CD4-positive, alpha-beta T cell treated with Interleukin-6 for 4 hours (primary cell): ENCODE measurements at places on chromosomes 4 and X.
A peak's percentile ranks its signal among the peaks of the same experiment; 100 is the strongest.

DNA sequence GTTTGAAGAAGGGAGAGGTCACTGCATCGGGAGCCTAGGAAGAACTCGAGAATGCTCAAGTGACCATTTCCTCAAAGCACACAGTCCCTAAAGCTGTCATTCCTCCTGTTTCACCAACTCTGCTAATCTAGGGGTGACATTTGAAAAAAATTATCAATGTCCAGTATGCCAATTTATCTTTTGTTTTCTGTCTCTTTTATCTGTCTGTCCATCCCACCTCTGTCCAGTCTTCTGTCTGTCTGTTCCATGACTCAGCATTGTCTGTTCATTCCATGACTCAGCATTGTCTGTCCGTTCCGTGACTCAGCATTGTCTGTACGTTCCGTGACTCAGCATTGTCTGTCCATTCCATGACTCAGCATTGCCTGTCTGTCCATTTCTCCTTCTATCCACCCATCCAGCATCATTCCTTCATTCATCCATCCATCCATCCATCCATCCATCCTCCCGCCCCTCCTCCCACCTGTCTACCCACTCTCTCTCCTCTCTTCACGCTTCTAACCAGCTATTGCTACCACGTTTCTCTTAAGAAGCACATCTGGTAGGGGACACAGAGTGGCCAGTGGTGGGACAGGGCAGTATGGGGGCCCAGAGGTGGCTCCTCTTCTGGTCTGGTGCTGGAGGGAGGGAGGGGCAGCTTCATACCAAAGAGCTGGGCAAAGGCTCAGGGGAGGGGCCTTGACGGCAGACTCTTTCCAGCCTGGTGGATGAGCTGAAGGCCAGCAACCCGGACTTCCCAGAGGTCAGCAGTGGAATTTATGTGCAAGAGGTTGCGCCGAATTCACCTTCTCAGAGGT is 34.1 kb downstream of the HTRA3 start:
- DNase-seq, result no peak

DNA sequence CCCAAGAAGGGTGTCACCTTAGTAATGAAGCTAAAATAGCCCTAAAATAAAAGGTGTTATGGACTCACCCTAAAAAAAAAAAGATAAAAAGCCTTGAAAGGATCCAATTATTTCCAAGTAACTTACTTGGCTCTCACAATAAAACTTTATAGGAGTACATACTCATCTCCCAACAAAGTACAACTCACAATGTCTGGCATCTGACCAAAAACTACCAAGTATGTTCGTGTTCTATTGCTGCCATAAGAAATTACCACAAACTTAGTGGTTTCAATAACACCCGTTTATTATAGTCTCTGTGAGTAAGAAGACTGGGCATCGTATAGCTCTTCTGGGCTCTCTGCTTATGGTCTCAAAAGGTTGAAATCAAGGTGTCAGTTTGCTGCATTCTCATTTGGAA is 51.0 kb downstream of the BEX1 start:
- DNase-seq, result no peak

DNA sequence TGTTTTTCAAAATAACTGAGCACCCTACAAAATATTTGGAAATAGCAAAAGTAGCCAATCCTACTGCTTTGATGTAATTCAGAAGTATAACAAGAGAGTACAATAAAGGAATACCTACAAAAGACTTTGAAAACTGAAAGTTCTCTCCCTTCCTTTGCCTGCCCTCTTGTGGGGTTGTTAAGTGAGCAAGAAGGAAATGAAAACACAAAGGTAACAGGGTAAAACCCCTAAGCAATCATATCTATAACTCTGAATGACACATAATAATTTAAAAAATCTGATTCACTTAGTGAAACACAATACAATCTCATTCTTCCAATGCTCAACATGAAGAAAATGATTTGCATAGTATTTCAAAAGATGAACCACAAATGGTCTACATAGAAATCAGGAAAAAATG is 98.2 kb downstream of the FRYL start:
- DNase-seq, result peak; percentile 34

DNA sequence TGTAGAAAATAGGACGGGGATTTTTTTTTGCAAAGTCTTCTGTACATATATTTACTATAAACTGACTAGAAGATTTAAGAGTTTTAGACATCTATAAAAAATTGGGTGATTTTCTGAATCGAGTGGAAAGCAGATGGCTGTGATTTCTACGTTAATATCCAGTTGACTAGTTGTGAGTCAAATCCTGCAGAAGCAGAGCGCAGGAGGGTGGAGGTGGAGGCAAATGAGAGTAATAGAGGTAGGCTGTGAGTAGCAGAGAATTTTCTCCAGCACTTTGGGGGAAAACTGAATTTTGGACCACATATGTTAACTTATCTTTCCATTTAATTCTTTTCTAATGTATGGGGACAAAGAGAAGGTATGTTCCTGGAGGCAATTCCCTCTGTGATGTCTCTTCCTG is 82.1 kb upstream of the SOX3 start:
- no peak for DNase-seq

GRCh38 chr4:139767168-139767567 is 101.5 kb downstream of the MGST2 start:
- no peak for DNase-seq

DNA sequence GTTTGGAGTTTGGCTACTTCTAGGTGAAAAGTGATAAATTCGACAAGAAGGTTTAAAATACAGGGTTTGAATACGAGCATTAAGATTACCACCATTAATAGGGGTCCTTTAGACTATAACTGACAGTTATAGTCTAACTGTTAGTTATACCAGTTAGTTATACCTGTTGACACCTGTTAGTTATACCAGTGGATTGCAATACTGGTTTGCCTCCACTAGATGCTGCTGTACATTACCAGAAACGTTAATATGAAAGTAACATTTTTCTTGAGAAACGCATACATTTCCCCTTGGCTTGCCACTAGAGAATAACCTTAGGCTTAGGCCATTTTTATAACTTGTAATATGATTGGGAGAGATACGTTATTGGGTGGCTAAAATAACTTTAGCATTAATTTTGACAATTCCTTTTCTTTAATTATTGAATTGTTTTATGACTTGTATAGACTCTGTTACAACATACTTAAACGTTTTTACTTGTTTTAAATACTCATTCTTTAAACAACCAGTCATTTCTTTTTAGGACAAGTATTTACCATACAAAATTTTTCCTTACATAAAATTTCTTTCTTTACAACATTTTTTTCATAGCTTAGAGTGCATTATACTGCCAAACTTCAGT is 911.2 kb downstream of the FSTL5 start:
- DNase-seq, result no peak

- DNase-seq, result no peak
Measured at GRCh38 chr4:18508786-18509185, 487.2 kb upstream of the LCORL start.

DNA sequence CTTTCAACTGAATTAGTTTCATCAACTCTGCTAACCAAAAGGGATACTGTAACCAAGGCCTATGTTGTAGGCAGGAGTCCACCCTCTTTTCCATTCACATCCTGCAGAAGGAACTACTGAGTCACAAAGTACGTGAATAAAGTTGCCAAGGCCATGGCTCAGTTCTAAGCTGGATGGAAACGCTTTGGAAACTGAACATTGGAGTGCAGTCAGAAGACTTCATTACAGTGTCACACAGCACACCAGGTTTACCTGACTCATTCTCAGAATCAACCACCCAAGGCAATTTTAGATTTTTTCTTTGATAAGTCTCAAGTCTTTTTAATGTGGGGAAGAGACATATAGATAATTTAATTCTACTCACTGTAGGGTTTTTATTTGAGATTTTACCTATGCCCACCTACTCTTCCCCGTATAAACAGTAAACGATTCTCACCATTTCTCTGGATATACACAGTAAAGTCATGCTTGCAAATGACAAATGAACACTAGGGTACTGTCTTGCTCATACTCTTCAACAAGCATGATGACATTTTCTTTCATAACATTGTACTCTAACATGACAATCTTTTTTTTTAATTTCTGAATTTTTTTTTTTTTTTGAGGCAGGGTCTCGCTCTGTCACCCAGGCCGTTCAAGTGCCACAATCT is 58.9 kb upstream of the RBM47 start:
- DNase-seq, result no peak

GRCh38 chrX:18649498-18649951 is 22.4 kb downstream of the RS1 start:
- no peak for DNase-seq

DNA sequence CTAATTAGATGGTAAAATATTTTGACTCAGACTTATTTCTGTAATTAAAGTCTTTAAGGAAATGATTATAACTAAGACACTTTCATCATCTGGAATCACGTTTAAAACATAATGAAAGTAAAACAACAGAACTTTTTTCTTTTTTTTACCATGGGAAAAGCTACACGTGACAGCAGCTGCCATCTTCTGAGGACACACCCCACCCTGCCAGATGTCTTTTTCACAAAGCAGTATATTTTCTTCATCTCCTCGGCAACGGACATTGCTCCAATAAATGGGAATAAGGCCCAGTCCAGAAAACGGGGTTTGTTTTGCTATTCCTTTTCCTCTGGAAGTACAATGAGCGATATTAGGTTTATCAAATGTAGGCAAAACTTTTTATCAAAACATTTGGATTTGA is 17.5 kb downstream of the PRSS12 start:
- DNase-seq, result no peak

- DNase-seq, result no peak
Measured at GRCh38 chr4:151643564-151643963, 117.2 kb downstream of the GATB start.

- DNase-seq, result no peak
Measured at GRCh38 chr4:183337833-183338232, 15.6 kb upstream of the CLDN24 start.

DNA sequence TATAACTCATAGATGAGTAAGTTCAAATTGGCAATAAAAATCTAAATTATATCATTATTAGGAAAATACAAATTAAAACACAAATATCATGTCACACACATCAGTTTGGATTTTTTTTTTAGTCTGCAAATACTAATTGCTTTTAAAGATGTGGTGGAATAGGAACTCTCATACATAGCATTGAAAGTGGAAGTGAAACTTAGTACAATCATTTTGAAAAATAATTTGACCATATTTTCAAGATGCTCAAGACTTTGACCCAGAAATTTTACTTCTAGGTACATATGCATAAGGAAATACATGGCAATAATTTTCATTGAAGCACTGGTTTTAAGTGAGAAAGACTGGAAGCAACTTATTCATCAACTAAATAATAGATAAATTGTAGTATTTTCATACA is 147.5 kb upstream of the SMIM31 start:
- DNase-seq, result no peak

DNA sequence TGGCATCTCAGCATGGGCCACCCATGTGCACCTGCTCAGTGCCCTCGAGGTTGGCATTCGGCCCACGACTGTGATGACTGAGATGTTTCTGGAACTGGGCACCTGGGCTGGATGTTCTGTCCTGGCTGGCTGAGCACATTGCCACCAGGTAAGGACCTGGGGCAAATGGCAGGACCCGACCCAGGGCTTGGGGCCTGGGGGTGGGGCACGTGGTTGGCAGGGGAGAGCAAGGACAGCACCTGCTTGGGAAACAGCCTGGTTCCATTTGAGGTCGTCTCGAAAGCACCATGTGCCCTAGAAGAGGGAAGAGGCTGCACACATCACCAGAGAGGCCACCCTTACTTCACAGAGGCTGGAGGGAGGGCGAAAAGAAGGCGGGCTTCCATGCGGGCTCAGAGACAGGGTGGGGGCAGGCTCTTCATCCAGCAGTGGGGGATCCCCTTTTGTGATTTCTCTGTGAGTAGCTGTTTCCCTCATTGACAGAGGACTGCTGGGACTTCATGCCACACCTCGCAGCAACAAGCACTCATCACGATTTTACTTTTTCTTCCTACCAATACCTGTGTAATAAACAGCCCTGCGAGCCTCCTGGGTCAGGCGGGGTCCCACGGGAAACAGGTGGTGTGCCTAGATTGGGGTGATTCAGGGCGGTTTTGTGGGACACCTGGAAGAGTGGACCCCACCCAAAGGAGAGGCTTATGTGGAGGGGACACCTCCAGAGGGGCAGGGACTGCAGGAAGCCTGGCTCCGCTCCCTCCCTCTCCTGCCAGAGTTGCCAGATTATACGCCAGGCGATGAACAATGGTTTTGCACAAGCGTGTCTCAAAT is 12.0 kb downstream of the TMEM187 start:
- DNase-seq, result peak; percentile 34

DNA sequence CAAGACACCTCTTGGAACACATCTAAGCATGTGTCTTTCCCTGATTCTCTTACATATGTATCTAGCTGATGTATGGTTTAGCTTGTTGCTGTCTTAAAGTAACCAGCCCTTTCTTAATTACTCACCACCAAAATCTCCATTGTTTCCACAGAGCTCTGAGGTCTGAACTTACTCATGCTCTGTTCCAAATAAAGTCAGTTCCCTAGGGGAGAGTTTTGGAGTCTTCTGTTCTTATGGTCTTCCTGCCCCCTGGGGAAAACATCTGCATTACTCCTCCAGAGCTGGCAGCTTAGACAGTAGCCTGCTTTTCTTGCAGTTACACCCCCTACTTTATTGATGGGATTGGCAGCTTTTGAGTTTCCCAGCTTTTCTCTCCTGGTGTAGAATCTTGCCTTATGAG is 125.8 kb downstream of the EDA start:
- DNase-seq, result no peak

DNA sequence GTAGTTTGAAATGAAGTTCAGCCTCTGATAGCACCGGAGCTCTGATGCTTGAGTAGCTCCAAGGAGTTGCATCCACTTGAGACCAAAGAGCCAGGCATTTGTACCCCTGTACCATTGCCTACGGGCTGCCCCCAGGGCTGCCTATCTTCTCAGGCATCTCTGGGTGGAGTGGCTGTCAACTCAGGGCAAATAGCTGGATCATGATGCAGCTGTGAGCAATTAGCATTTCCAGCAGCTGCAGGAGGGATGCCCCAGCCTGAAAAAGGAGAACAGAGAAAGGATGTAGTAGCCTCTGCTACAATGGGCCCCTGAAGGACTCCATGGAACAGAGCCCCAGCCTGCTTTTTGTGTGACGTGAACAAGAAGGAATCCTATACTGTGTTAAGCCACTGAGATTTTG is 492.6 kb downstream of the BCOR start:
- no peak for DNase-seq

DNA sequence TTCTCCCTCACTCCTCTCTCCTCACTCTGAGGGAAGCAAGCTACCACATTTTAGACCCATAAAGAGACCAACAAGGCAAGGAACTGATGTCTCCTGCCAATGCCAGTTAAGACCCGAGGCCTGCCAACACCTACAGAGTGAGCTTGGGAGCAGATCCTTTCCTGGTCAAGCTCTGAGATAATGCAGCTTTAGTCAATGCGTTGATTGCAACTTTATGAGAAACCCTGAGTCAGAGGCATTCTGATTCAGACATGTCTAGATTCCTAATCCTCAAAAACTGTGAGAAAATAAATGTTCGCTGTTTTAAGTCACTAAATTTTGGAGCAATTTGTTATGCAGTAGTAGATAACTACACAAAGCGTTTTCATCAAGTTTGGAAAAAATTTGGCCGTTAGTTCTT is 115.5 kb downstream of the JADE1 start:
- DNase-seq, result no peak

- DNase-seq, result no peak
Measured at GRCh38 chrX:45621376-45622041, 420.8 kb upstream of the DIPK2B start.
